ENCODE measurements at places on chromosomes 1 and 21. TPM values are rescaled to one million over a fixed set of nuclear protein-coding genes. Genes with fewer than 3 reads are reported as not detected.

LCK gene
- 1.3 TPM for total RNA-seq

DNA sequence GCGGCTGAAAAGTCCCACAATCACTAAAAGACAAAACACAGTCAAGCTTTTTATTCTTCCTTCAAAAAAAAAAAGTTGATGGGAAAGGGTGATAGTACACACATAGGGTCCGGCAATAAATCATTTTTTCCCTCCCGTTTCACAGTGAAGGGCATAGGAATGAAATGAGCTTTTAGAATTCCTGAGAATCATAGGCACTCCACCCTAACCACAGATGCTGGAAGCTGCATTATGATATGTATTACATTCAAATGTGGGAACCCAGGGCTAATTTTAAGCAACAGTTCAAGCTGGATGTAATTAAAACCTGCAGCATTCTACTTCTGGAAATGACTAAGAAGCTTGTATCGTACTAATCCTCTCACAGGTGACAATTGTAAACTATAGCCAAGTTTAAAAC, 75.7 kb upstream of the KCNJ15 start:
- DNase-seq: peak; percentile 24

TUFT1 gene
- 21.1 TPM for total RNA-seq

PTGER3 gene
- total RNA-seq: 3.4 TPM

Data from tongue (tissue), 3 donors.